HepG2 (cell line): ENCODE measurements at places on chromosomes 7 and 10.

- no peak for DNase-seq
Measured at GRCh38 chr10:22649994-22650393, 64.4 kb downstream of the PIP4K2A start.

DNA sequence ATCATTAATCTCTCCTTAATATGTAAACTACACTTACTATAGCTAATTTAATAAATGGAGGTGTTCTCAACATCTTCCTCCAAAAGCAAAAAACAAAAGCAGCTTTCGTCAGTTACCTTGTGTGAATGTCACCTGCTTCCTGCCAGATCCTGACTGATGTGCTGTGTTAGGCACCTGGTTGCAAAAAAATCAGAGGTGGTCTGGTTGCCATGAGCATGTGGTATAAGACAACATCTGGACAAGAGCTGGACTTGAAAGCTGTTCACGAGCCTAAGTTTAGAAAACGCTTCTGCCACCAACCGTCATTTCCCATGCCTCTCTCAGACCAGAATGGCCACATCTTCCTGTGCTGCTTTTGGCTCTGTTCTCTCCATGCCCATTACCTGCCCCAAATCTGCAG, 42.0 kb upstream of the GGCT start:
- DNase-seq: no peak

GRCh38 chr7:118839515-118839914, 615.0 kb downstream of the ANKRD7 start:
- DNase-seq: no peak

GRCh38 chr10:106495931-106496330, 668.6 kb downstream of the SORCS1 start:
- no peak for DNase-seq

DNA sequence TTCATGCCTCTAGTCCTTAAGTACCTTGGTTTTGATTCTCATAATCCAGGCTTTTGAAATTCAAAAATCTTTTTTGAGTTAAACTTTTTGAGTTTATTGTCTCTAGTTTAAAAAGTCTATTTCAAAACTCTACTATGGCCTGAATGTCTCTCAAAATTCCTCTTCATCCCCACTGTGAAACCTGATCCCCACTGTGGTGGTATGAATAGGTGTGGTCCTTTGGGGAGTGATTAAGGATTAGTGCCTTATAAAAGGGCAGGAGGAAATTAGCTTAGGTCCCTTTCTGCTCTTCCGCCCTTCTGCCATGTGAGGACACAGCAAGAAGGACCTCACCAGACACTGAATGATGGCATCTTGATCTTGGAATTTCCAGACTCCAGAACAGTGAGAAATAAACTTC, 44.1 kb upstream of the JAZF1 start:
- no peak for DNase-seq

- no peak for DNase-seq
Measured at GRCh38 chr10:101817337-101818118, 716 bp downstream of the OGA start.

GRCh38 chr7:98250789-98251188, 1.2 kb downstream of the TECPR1 start:
- DNase-seq: no peak

DNA sequence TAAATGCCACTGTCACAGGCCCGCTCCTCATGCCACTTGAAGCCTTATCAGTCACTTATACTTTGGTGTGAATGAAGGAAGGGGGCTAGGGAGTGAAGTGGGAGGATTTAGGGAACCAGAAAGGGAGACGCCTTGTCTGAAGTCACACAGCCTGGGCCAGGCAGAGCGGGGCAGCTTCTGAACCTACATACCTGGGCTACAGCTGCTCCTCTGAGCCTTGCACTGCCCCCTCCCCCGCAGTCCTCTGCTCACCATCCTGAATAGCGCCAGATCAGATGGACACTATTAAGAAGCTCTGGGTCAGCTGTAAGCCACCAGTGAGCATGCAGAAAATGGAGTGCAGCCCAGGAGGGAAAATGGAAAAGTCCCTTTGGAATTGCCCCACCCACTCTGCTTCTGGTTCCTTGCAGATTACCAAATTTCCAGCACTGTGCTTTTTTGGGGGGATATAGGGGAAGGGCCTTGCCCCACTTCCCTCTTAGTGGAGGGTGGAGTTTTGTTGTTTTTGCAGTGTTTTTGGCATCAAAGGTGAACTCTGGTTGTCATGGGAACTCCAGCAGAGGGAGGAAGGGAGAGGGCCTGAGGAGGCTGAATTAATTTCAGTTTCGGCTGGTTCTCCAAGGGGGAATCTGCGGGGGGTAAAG, 35.0 kb upstream of the ADCYAP1R1 start:
- no peak for DNase-seq

DNA sequence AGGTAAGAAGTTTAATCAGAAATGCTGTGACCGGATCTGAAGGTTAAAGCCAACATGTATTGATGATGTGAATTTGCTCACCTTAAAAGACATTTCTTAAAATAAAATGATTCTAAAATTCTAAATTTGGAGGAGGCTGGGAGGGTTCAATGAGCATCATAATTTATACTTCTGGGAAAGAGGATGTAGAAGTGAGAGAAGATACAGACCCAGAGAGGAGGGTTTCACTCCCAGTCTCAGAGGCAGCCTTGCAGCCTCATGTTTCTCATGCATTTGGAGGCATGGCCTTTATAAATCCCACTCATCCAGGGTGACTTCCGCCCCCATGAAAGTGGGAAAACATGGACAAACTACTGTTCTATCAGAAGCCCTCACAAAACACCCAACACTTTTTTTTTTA, 305.6 kb upstream of the PITRM1 start:
- DNase-seq: no peak

DNA sequence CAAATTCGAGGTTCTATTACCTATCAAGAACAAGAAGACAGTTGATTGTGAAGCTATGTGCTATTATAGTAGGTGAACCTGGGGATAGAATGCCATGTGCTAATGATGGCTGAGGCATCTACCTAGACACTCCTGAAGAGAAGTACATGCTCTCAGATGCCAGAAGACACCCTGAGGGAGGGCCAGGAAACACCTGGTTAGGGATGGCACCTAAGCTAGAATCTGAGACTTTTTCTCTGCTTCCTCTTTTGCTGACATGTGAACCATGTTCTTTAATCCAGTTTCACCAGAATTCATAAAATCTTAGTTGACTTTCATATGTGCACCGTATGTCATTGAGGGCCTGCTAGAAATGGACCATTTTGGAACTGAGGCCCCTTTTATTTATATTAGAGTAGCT, 242.8 kb downstream of the GPR158 start:
- no peak for DNase-seq

GRCh38 chr10:89341649-89342048, 13.9 kb downstream of the IFIT3 start:
- no peak for DNase-seq

GRCh38 chr10:67666416-67667034, 29.5 kb downstream of the CTNNA3 start:
- DNase-seq: peak; percentile 21

- no peak for DNase-seq
Measured at GRCh38 chr10:36181426-36182178, 539.5 kb upstream of the FZD8 start.

- no peak for DNase-seq
Measured at GRCh38 chr10:101442456-101442800, 88.5 kb downstream of the BTRC start.

DNA sequence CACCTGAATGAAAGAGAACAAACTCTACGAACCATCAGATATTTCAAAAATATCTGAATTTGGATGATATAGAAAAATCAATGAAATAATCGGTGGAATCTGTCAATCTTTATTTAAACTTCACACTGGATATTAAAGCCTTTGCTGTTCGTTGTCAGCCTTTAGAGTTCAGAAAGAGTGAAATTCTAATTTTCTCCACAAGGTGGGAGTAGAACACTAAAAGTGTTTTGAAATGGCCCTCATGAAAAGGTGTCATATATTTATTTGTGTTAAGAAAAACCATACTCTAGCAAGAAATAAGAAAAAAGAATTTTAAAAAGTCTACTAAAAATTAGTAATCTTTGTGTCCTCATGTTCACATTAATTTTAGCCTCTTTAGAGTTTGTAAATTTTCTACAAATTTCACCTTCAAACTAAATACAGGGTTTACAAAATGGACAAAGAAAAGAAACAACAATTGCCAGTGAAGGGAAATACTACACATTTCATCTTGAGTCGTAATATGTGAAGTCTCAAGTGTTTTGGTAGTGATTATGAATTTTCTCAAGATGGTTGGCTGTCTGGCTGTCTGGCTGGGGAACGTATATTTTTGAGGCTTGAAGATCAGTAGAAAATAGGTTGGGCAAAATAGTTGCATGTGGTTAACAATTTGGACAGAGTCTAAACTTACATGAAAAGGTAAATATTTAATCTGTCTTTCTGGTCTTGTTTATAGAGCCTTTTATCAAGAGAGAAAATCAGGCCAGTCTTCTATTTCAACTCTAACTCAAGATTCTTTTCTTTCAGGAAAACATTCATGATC, 43.7 kb downstream of the DNAJB9 start:
- peak; percentile 32 for DNase-seq

DNA sequence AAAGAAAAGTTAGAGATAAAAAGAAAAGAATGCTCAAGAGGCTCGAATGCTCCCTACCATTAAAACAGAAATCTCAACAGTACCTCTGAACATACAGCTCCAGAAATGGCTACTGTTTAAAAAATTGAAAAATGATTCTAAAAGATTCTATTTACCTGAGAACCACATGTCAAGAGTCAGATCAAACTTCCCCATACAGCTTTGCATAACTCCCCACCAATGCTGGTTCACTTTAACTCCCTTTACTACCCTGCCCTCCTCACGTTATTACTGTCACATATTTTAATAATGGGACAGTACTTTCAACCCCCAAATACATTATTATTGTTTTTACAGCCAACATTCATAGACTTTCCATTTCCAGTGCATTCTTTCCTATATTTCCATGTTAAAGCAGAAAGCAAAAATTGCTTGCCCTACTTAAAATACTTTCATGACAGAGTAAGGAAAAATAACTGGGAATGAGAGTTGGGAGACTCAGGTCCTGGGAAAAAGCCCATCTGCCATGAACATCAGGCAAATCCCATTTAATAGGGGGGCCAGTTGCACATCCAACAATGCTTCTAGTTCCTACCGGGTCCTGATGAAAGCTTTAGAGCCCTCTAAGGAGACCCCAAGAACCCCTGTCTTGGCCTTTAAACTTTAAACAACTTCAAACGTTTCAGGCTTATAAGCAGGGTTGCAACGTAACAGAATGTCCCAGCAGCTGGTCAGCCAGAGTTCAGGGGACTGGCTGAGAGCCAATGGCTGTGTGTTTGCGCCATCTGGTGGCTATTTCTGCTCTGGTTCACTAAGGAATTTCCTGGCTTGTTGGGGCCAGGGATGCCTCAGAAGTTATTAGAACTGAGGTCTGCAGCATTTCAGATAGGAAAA, 247.4 kb downstream of the ELMO1 start:
- DNase-seq: peak; percentile 64

- DNase-seq: no peak
Measured at GRCh38 chr10:77726732-77727131, 89.1 kb upstream of the KCNMA1 start.

DNA sequence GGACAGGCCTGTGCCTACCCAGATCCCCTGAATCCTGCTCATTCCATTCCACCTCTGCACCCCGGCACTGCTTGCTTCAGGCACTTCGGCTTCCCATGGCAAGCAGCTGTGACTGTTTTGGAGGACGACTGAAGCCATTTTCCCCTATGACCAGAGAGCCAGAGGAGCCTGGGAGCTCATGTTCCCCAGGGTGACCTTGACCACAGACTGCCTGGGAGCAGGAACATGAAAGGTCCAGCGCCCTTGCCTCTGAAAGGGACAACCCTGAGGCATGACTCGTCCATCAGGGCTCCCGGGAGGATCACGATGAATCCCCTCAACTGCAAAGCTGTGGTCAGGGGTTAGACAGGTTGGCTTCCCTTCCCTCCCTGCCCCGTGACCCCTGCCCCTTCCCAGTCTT, 16.7 kb upstream of the HMX3 start:
- DNase-seq: peak; percentile 15

DNA sequence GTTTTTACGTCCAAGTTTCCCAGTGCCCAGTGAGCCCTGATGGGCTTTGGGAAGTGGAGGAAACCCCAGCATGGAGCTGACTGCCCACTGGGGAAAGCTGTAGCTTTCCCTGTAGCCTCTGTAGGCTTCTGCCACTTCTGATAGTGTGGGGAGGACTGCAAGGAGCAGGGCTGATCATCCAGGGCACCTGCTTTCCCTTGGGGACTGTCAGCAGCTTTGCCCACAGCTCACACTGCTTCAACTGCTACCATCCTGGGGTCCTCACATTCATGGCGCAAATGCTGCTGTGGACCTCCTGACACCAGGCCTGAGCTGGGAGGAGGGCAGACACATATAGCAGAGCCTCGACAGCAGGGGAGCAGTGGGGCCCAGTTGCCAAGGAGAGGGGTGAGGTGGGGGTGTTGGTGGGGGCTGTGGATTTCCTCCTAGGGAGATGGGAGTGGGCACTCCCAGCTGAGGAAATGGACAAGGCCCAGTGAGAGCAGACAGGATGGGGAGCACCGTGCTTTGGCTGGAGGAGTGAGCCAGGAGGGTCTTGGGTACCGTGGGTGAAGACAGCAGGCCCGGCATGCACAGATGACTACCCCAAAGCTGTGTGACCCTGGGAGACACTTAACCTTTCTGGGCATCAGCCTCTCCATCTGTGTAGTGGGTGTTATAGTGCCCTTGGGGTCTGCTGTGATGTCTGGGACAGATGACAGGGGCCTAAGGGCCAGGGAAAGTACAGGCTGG, 16.2 kb downstream of the RAMP3 start:
- DNase-seq: no peak

DNA sequence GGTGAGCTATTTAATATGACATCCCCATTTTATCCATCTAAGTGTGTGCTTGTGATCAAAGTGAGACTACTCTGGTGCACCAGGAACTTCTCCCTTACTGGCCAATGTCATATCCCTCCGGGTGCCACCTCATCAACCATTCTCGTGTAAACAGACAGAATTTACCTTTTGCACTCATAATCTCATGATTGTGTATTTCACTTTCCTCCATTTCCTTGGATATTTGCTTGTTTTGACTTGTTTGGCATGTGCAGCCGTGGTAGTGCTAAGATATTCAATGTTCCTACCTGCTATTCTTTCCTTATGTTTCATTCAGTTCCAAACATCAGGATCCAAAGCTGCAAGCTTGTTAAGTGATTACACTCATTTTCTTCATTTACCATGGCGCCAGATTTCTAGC, 280.5 kb upstream of the SP8 start:
- no peak for DNase-seq

GRCh38 chr10:80579849-80580637, 42.3 kb downstream of the SH2D4B start:
- DNase-seq: no peak

GRCh38 chr7:75599244-75599781, 107.2 kb downstream of the SPDYE5 start:
- no peak for DNase-seq
